ENCODE measurements at places on chromosomes 12 and 14. TPM values are rescaled to one million over a fixed set of nuclear protein-coding genes. Genes with fewer than 3 reads are reported as not detected.
A peak's percentile ranks its signal among the peaks of the same experiment; 100 is the strongest.

The HOXC5 gene
- total RNA-seq = not detected

The CPNE6 gene
- total RNA-seq = not detected

DNA sequence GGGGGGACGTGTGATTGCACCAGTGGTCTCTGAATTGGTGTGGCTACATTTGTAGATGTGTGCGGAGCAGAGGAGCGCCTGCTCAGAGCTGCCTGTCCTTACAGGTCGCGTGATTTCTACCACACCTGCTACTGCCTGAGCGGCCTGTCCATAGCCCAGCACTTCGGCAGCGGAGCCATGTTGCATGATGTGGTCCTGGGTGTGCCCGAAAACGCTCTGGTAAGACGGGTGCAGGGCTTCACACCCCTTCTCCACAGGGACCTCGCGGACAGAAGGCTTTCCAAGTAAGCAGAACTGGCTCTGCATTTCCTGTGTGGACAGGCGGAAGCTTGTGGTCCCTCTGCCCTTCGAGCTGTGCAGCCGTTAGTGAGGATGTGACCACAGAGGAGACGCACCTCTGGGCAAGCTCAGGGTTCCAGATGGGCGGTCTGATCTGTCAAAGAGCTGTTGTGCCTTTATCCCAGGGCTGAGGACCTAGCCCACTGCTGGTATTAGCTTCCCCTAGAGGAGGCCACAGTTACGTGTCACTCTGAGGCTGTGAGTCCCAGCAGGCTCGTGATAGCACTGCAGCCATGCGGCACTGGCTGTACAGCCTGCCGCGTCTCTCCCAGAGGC, 47.7 kb downstream of the MAX start:
- no peak for DNase-seq

The BTG1 gene
- 31.6 TPM for total RNA-seq

- DNase-seq = no peak
Observed at GRCh38 chr14:97058589-97058988, 261.4 kb downstream of the VRK1 start.

DNA sequence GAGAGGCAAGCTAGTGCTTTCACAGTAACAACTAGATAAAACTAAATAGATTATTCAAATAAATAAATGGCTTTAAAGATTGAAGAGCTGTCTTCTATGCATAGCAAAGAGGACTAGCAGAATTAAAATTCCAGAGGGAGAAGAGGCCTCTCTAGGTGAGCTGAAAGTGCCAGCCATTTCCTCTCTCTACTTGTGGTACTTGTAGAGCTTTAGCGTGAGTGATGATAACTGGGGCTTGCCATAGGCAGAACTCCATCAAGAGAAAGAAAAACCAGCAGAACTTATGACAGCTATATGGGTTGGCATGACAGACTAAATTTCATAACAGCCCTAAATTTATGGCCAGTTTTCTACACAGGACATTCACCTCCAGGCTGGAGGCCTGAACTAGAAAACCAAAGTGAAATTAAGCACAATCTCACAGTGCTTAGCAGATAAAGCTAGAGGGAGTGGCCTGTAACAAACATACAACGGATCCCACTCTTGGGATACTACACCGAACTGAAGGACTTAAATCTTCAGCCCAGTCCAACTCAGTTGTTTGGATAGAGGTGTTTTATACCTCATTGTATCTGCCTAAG, 11.0 kb downstream of the SPTLC2 start:
- DNase-seq = no peak

GRCh38 chr12:46549527-46550265, 177.1 kb upstream of the SLC38A2 start:
- no peak for DNase-seq

DNA sequence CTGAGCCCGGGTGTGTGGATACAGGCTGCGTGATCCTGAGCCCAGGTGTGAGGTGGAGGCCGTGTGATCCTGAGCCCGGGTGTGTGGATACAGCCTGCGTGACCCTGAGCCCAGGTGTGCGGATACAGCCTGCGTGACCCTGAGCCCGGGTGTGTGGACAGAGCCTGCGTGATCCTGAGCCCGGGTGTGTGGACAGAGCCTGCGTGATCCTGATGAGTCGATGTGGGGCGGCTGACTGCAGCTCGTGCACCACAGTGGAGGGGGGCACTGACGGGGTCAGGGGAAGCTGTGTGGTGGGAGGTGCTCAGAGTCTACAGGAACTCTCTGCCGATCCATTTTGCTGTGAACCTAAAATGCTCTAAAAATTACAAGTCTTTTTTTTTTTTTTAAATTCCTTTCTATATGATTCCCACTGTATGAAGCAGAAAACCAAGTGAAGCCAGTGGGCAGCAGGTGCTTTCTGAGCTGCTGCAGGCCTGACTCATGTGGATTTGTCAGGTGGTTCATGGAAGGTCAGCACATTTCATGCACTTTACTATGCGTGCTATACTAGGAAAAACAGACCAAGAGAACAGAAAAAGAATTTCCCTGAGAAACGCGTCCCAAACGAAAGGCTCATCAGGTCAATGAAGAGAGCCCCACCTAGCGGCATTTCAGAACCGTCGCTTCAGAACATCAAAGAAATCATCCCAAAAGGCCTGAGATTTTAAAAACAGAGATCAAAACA, 19.3 kb downstream of the BRF1 start:
- peak; percentile 82 for DNase-seq

The HCAR3 gene
- 2.6 TPM for total RNA-seq

DNA sequence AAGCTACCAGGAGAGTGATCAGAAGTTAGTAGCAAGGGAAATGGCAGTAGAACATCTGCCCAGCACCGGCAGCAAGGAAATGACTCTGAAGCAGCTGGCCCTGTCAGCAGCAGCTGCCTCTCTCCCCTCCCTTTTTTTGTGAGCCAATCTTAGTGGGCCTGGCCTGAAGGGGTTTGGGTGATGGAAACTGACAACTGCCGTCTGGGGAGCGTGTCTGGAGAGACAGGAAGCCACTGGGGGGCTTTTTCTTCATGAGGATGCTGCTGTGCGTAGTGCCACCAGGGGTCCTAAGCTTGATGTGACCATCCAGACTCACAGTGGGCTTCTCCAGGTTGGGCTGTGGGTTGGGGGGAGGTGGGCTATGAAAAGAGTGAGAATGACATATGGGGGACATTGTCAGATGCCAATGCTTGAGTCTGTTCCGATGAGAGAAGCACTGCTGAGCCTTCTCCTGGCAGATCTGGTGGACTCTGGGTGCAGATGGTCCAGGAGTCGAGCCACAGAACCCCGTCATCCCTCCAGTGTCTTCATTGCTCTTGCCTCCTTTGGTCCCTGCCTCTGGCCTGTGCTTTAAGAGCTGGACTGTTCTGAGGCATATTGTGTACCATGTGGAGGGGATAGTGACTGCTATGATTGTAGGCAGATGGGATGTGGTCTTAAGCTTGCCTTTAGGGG, 87.6 kb upstream of the HIF1A start:
- DNase-seq = peak; percentile 91

- no peak for DNase-seq
Observed at GRCh38 chr14:23538785-23539184, 12.8 kb downstream of the ZFHX2 start.

GRCh38 chr12:10612984-10613348, 443 bp downstream of the MAGOHB start:
- no peak for DNase-seq
